ENCODE measurements at places on chromosomes 4 and X.

GRCh38 chr4:66048861-66049260 lies 378.6 kb upstream of the EPHA5 start:
- no peak for DNase-seq

GRCh38 chr4:36004204-36004851 lies 240.0 kb downstream of the ARAP2 start:
- no peak for DNase-seq

DNA sequence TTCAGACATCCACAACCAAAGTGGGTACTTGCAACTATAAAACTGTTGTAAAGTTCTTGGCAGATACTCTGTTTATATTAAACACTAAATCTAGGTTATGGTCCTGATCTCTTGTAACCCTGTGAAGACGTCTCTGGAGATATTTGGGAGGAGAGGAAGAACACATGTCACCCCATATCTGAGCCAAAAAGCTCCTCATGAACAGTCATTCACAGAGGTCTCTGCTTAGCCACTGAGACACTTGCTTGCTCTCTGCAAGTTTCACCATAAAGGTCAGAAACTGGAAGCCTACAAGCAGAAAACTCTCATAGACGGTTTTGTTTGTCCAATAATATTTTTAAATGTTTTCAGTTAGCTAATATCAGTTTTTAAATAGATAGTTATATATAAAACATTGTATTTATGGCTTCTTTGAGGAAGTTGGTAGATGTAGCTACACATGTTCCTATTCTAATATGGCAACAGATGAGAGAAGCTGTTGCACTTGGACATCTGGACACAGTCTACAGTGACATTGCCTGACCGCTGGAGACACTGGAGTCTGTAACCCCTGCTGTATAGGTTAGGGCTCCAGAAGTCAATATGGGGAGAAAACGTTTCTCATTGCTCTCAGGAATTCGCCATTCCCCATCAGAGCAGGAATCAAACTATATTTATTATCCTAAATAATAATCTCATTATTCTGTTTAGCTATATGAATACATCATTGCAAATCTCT lies 73.6 kb downstream of the C4orf46 start:
- no peak for DNase-seq

- no peak for DNase-seq
Observed at GRCh38 chr4:147860960-147861359, 129.1 kb downstream of the ARHGAP10 start.

- DNase-seq, result no peak
Observed at GRCh38 chrX:39690541-39691415, 407.0 kb downstream of the BCOR start.

DNA sequence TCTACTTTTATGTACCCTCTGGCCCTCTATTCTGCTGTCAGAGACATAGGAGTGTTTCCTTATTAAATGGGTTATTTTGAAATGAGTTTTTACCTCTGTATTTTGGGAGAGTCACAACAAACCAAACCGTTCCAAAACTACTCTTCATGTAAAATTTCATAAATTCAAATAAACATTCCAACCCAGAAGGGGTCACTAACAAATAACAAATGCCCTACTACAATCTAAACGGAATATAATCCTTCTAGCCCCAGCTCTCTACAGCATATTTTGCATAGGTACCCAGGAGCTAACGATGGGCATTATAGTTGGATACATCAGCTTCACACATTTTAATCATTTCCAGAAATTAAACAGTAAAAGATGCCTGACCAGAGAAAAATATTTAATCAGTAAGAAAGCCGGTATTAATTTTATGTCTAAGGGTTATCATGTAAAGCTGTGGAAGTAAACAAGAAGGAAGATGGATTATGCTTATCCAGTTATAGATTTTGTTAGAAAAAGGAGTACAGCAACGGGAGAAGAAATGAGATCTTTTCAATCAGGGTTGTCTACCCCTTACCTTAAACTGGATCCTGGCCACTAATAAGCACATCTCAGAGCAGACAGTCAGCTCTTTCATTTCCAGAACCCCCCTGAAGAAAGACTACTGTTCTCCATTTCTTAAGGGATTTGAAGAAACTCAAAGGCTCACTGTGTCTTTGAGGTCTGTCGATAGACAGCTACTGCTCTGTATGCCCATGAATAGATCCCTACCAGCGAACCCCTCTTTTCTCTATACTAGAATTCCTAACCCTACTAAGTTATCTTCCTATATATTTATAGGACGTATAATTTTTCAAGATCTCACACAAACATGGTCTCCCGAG lies 1.2 kb downstream of the UGDH start:
- DNase-seq, result no peak

GRCh38 chr4:66571145-66571695 lies 900.9 kb upstream of the EPHA5 start:
- DNase-seq, result no peak

- DNase-seq, result no peak
Observed at GRCh38 chrX:76453737-76454406, 26.4 kb downstream of the MAGEE1 start.

GRCh38 chr4:131159261-131159660 lies 1989.8 kb upstream of the PCDH10 start:
- no peak for DNase-seq

DNA sequence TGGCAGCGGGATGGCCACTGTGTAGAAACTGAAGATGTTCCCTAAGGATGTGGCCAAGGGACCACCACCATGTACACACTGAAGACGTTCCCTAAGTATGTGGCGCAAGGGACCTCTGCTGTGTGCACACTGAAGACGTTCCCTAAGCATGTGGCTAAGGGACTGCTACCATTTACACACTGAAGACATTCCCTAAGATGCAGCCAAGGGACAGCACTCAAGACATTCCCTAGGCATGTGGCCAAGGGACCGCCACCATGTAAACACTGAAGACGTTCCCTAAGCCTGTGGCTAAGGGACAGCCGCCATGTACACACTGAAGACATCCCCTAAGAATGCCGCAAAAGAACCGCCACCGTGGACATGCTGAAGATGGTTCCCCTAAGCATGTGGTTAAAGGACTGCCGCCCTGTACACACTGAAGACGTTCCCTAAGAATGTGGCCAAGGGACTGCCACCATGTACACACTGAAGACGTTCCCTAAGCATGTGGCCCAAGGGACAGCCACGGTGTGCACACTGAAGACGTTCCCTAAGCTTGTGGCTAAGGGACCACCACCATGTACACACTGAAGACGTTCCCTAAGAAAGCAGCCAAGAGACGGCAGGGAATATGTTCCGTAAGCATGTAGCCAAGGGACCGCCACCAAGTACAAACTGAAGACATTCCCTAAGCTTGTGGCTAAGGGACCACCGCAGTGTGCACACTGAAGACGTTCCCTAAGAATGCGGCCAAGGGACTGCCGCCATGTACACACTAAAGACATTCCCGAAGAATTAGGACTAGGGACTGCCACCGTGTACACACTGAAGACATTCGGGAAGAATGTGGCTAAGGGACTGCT lies 43.3 kb downstream of the DHRSX start:
- DNase-seq, result no peak

GRCh38 chr4:110268352-110268751 lies 69.9 kb upstream of the ELOVL6 start:
- no peak for DNase-seq

DNA sequence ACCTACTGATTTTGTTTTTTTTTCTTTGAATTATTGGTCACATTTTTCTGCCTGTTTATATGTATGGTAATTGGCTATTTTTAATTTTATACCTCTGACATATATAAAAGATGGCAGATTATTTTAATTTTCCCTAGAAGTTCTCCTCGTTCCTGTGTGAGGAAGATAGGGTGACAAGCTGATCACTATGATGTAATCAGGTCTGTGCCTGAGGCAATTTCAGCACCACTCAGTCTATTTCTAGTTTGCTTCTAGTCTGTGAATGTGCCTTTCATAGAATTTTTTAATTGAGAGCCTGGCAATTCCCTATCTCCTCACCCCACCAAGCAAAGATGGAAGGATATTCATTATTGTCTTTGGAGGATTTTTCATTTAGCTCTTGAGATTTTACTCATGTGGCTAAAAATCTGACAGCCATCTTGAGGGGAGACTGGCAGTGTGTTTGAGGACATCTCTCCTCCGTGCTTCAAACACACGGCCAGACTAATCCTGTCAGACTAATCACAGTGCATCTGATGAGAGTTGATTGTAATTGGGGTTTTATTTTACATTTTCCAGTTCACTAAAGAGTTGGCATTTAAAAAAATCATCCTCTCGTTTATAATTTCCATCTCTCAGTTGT lies 500.3 kb downstream of the TRIML1 start:
- DNase-seq, result no peak

- DNase-seq, result no peak
Observed at GRCh38 chr4:13202701-13203100, 281.4 kb downstream of the RAB28 start.

DNA sequence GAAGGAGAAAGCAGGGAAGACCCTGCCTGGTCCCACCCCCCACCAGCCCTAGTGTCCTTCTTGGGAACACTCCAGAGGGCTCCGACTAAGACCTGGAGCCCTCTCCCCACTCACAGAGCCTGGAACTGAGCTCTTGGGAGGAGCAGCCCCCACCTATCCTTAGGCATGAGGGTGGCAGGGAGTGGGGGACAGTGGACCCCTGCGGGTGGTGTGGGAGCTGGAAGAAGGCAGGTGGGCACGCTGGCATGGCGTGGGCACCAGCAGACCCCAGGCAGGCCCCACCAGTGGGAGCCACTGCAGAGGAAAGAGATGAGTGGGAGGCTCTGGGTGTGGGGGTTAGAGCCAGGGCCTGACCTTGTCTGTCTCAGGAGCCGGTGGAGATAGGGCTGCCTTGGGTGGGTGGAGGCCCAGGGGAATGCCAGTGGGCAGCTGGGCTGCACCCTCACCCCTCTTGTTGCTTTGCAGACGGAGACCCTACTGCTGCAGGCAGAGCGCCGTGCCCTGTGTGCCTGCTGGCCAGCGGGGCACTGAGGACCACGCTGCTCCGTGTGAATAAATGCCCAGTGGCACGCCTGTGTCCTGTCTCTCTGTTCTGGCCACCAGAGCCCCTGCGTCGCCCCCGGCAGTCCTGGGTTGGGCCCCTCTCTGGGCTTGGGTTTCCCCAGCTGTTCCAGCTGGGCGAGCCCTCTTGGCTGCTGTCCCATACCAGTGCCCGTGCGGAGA lies 15.6 kb upstream of the NAT8L start:
- DNase-seq, result no peak

DNA sequence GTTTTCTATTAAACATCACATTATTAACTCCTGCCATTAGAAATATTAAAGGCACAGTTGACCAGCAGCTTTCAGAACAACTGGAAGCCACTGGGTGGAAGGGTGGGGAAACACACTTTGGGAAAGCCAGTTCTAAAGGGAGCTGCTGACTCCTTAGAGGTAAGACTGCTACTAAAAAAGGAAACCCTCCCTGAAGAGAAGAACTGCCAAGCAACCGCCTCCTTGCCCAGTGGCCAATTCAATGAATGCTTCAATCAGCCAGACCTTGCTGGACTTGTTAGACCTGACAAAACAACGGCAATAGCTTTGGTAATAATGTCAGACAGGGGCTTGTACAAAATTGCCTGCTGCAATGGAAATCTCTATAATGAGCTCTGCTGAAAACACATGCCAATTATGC lies 15.6 kb downstream of the OPHN1 start:
- no peak for DNase-seq

GRCh38 chr4:116453127-116453526 lies 632.2 kb downstream of the TRAM1L1 start:
- no peak for DNase-seq

Data from cerebellar nuclear complex (tissue), 1 donor.